NCI-H1105 (cell line): ENCODE measurements at places on chromosomes 12 and 14.

- no peak for DNase-seq
Observed at GRCh38 chr14:37746140-37746832, 150.9 kb downstream of the TTC6 start.

GRCh38 chr12:27772328-27773049, 7.5 kb upstream of the KLHL42 start:
- DNase-seq, result no peak

DNA sequence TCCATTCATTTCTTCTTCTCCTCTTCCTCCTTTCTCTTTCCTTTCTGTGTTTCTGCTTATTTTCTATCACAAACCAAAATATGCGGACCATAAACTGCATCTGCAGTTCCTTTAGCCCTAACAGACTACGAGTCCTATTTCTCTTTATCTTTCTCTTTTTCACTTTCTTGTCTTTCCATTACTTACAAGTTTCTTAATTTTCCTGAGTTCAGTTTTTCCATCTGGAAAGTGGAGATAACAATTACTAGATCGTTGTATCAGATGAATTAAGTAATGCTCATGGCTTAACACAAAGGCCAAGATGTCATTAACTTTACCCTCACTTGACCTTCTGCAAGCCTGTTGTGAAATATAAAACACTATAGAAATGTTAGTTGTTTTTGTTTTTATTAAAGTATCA, 983 bp upstream of the COPS7A start:
- DNase-seq, result no peak

- no peak for DNase-seq
Observed at GRCh38 chr12:46998811-46999368, 80.5 kb upstream of the PCED1B start.

GRCh38 chr14:93536945-93537344, 106.2 kb downstream of the UNC79 start:
- DNase-seq, result no peak
